Midbrain (tissue), 1 donor: ENCODE measurements at places on chromosomes 4 and X.

DNA sequence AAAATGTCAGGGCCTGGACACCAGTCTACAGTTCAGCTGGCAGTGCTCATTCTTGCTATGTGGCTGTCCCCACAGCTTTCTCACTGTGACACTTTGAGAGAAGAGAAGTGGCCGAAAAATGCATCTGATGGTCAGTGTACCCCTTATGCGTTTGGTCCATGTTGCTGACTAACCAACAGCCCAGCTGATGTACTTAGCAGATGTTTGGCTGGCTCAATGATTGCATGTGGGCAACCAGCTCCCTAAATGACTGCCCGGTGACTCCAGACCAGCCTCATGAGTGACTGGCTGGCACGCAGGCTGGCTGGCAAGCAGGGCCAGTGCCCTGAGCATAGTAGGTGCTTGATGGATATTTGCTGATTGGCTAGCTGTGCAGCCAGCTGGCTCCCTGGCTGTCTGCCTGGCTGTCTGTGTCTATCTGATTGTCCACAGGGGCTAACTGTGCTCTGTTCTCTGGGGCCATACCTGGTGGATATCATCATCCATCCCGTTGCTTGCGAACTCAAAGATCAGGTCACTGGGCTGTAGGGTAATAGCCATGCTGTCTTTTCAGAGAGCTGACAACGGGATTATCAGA is 29.4 kb downstream of the ELF4 start:
- DNase-seq, result no peak

GRCh38 chrX:103483720-103484119 is 35.6 kb downstream of the RAB40A start:
- no peak for DNase-seq

DNA sequence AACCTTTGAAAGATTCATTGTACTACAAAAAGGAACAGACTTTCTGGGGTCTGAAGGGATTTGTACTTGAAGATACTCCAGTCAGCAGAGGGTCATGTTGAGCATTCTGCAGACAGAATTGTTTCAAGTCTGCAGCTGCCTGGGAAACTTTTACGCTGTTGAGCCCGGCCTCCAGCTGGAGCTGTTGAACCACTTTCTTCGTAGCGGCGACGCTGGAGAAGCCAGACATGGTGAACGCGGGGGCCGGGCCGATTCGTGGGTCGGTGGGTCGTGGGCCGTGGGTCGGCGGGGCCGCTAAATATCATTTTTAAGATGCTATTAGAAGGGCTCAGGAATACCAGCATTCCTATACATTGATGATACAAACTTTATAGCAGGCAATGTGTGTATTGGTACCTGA is 12.0 kb upstream of the RTL9 start:
- no peak for DNase-seq

GRCh38 chr4:112083587-112084347 is 61.5 kb upstream of the FAM241A start:
- DNase-seq, result no peak

DNA sequence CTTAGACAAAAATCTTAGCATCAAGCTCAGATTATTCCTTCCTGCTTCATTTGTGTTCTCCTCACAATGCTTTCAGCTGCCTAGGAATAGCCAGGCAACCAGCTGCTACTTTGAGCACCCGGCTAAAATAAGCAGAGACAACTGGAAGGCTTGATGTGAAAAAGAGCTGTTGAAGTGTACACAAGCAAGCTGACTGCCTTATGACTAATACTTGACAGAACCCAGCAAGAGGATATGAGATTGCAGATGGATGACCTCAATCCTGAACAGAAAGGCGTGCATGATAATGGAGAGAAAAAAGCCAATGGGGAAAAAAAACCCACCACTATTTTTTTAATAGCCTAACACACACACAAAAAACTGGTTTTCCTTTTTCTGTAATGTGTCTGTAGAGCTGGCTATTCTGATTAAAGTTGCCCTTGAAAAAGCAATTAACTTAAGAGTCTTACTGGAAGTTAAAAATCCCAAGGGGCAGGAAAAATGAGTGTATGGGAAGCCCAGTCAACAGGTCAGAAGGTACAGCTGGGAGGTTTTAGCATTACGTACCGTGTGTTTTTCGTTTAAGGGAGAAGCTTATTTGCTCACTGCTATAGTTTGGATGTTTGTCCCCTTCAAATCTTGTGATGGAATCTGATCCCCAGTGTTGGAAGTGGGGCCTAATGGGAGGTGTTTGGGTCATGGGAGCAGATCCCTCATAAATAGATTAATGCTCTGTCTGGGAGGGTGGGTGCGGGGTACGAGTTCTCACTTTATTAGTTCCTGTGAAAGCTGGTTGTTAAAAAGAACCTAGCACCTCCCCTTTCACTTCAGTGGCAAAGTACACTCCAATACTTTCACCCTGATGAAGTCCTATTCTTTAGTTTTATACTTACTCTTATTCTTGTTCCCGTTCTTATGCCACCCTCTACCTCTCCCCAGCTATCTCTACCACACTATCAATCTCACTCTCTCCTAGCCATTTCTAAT is 37.1 kb upstream of the HERC6 start:
- peak; percentile 11 for DNase-seq

- peak; percentile 88 for DNase-seq
Measured at GRCh38 chr4:78776079-78776728, at the start of gene BMP2K. BMP2K (plus strand) TSS chr4:78776350; CDS start chr4:78776544, 194 bp downstream.

DNA sequence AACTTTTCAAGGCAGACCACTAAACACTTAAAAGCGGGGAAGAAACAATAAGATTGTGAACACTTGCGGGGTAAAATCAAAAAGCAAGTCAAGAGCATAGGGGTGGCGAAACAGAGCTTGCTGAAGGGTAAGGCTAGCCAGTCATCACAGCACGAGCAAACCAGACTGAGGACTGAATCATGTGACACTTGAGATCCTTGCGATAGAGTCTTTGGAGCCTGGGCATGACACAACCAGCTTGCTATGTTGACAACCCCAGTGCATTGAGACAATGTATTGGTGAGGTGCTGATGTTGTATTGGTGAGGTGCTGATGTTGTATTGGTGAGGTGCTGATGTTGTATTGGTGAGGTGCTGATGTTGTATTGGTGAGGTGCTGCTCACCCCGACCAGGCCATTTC is 72.3 kb downstream of the SLIT2 start:
- DNase-seq, result no peak

- no peak for DNase-seq
Measured at GRCh38 chrX:92230628-92231027, 451.5 kb downstream of the PCDH11X start.

GRCh38 chr4:94378047-94378446 is 35.4 kb upstream of the HPGDS start:
- no peak for DNase-seq

DNA sequence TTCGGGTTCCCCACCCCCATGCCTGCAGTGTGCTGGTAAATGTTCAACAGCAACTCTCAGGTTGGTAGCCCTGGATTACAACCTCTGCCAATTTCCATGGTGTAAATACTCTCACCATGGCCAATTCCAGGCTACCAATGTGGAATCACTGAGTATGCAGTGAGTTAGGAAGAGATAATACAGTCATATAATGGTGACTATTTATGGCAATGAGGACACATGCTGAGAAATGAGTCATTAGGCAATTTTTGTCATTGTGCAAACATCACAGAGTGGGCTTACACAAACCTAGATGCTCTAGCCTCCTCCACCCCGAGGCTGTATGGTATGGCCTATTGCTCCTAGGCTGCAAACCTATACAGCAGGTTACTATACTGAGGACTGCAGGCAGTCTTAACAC is 4.6 kb upstream of the CLDN24 start:
- no peak for DNase-seq

DNA sequence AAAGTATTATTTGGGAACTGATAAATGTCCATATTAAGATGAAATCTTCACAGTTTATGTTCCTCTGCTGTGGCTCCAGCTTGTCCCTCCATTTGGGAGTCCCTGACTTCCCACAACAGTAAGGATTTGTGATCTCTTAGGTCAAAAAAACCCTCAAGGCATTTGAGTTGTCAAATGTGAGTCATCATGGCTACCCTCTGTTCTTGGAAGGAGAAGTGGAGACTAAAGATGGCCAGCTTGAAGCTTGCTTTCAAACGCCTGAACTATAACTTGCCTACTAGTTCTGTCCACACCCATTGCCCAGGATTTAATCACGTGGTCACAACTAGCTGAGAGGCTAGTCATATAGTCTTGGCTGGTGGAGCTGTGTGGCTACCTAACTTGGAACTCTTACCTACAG is 107.8 kb downstream of the CCNG2 start:
- no peak for DNase-seq

DNA sequence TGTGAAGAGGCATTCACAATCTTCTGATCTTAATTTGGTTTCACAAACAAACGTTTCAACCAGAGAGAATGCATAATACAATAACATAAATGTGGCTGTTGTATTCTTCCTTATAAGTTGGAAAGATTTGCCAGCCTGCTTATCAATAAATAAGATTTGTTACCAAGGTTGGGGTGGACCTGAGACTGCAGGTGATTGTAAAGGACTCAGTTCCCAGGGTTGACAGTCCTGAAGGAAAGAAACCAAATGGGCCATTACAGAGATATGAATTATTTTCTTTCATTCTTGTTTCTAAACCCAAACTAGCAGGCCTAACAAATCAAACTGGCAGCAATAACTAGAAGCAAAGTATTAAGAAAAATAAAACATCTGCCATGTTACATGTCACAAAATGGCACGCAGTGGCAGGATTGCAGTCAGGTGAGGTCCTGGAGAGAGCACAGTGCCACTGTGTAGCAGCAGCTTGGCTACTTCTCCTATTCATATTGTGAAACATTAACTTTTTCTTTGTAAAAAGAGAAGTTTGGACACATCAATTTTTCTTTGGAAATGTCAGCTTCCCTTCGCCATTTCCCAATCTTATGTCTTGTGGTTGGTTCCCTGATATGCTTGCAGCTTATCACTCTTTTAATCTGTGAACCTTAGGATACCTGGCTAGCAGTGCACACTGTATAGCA is 133.8 kb upstream of the EMCN start:
- no peak for DNase-seq

- no peak for DNase-seq
Measured at GRCh38 chrX:13372203-13372980, 52.5 kb upstream of the ATXN3L start.

DNA sequence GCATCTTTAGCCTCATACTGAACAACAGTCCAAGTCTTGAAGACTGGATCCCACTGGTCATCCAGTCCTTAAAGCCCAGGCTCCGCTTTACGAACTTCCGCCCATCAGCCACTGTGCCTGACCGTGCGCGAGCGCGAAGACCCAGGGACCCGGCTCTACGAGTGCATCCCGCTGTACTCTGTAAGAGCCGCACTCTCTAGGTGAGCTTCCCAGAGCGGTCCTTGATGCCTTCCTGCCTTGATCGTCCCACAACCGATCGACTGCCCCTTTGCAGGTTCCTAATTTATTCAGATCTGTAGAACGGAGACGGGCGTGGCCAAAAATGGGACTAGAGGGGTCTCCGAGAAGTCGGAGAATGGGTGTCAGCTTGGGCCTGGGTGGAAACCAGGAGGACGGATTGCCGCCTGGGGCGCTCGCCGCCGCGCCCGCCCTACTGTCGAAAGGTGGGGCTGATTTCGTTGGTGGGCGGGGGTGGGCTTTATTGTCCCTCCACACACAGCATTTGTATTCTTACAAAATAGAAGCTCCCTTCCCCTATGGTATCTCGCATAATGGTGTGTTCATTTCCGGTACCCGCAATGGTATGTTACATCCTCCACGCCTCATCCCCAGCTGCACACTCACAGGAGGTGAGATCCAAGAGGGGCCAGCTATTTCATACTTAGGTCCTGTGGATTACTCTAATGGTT is 42.3 kb upstream of the FAM156A start:
- DNase-seq, result no peak

- DNase-seq, result no peak
Measured at GRCh38 chr4:78666830-78667258, 109.3 kb upstream of the BMP2K start.

GRCh38 chr4:183057255-183057654 is 41.8 kb upstream of the WWC2 start:
- DNase-seq, result no peak

GRCh38 chrX:118356154-118356701 is 10.3 kb downstream of the WDR44 start:
- no peak for DNase-seq

DNA sequence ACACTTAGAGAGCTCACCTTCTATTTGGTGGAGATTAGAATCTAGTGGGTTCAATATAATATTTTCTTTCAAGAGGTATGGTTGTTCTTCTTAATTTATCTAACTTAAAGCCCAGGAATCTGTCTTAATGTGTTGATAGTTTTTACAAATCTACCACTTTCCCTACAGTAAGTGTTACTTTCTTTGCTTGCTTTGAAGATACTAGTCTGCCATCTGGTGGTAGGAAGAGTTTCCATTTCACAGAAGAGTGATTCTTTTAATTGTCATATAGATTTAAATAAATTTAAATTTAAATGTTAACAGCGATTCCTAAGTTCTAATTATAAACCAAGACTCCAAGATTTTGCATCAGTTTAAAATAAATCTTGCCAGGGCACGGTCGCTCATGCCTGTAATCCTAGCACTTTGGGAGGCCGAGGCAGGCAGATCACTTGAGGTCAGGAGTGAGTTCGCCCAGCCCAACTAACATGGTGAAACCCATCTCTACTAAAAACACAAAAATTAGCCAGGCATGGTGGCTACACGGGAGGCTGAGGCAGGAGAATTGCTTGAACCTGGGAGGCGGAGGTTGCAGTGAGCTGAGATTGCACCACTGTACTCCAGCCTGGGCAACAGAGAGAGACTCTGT is 43.5 kb downstream of the NUDT9 start:
- DNase-seq, result peak; percentile 65

- no peak for DNase-seq
Measured at GRCh38 chrX:145735036-145735435, 82.6 kb upstream of the SLITRK2 start.

DNA sequence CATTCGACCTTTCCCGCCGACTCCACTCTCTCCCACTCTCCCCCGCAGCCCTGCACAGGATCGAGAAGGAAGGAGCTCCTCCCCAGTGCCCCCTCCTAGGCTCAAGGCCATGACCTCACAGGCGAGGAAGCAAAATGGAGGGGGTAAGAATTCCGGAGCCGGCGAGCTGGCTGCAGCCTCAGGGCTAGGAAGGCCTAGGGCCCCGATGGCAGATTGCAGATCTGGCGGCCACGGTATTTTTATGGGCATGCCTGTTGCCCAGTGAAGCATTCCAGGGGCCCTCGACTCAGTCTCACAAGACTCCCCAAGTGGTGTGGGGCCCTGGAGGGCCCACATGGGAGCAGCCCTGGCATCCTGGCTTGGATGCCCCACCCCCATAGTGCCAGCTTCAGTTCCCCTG is 942 bp upstream of the L1CAM start:
- DNase-seq, result no peak

DNA sequence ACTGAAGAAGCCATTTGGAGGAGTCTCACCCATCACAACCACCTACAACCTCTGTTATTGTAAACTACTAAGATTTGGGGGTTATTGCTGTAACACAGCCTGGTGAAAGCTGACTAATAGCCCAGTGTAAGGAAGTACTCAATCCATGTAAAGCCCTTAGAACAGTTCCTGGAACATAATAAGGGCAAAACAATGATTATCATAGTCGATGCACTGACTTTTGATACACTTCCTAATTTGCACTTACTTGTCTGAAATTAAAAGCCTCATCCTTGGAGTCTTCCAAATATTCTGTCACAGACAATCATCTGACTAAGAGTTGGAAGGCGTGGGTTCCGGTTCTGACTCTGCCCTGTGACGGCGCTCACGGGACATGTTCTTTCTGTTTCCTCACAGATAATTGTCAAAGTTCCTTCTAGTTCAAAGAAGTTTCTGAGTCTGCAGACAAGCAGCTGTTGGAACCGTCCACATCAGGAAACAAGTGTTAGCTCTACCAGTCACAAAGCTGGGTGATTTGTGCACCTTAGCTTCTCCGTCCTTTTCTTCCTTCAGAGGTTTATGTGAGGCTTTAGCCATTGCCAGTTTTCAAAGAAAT is 33.4 kb upstream of the RASGEF1B start:
- peak; percentile 11 for DNase-seq
